ENCODE measurements at places on chromosomes 11 and 22.

DNA sequence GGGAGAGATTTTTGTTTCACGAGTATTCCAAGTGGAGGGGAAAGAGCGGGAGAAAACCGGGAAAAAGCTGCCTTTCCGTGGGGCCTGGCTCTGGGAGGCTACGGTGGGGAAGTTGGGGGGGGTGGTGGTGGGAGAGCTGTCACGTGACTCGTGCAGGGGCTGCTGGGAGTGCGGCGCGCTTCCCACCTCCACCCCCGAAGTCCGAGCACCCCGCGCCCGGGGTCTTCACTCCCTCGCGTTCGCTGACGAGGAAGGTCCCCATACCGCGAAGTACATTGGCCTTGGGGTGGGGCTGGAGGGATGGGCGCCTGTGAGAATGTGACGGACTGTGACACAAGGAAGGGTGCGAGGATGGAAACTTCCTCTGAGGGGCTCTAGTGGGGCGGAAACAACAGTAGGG lies at the start of gene TEX12:
Gene TEX12, plus strand, starts transcription at position 228 of the 400 bp plus-strand sequence. CDS start 1,897 bp downstream, outside the sequence.
- DNase-seq = no peak

DNA sequence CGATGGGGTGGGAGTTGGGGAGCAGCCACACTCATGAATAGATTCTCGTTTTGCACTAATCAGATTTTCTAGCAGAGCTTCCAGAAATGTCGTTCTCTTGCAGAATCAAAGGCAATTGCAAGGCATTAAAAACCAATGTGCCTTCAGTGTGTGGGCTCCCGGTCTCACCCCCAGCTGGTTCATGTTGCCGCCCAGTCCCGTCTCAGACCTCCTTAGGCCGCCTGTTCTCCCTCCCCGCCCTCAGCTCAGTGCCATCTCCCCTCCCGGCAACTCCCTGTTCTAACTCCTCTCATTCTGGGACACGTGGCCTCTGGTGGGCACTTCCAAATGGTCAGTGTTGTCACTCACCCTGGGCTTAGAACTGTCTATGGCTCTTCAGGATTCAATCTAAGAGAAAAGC lies 42.5 kb upstream of the SMIM38 start:
- DNase-seq = no peak

DNA sequence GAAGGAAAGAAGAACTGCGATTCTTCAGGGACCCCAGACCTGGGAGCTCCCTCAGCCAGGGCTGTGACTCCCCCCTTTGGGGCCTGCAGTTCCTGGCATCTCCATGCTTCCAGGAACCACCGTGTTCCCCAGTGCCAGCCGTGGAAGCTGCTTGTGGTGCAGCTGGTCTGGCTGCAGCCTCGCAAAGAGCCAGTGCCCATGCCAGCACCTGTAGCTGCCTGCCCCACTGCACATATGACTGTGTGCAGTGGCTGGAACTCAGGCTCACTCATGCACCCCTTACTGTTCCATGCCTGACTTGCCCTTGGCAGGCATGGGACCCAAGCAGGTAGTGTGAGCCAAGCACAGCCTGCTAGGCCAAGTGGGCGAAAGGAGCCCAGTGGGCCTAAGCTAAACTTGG lies 401.3 kb downstream of the LRRC4C start:
- DNase-seq = no peak

DNA sequence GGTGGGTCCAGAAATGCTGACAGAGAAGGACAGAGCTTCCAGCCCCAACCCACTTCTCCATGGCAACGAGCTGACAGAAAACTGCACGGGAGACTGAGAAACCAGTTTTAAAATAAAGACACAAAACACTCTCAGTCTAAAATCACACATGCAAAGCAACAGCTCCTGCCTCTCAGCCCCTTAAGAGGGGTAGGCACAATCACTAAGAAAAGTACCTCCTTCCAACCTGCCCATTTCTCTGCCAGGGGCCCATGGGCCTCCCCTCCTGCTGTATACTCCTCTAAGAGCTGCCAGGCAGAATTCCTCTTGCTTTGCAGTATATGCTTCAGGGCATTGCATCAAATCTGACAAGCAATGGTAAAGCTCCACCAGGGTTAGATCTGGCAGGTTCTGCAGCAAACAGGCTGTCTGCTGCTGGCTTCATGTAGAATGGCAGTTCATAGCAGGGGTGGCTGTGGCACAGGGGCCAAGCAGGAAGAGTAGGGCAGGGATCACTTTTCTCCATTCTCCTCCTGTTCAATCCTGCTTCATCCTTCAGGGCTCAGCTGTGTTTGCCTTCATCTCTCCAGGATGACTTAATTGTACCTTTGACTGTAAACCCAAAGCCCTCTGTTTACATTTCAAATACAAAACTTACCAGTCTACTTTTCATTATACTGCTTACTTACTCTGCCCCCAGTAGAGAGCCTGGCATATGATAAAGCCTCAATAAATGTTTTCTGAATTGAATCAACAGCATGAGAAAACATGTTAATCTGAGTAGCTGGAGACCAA lies 77.7 kb downstream of the KCNC1 start:
- DNase-seq = peak; percentile 3

DNA sequence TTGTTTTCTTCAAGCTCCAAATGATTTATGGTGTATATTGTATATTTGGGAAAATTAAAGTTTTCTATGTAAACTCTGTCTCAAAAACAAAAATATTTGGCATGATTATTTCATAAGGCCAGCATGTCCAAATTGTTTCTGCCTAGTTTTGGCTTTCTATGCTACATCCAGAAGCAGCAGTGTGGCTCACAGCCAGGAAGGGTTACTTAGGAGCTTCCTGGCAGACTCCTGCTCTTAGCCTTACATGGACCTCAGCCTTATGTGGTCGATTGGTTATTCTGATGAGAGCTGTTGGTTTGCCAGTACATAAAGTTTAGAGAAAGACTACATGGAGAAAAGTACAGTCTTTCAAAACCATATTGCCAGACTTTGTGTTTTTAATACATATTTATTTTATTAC lies 297.7 kb upstream of the FAT3 start:
- no peak for DNase-seq

- DNase-seq = no peak
Measured at GRCh38 chr11:12289667-12290476, 87.5 kb upstream of the PARVA start.

- no peak for DNase-seq
Measured at GRCh38 chr11:45108070-45109064, 38.1 kb upstream of the PRDM11 start.

Data from RPMI8226 (cell line).